ENCODE measurements at places on chromosomes 4 and X. TPM values are rescaled to one million over a fixed set of nuclear protein-coding genes. Genes with fewer than 3 reads are reported as not detected.

Gene OPHN1
- 7.6 TPM for total RNA-seq

Gene PIR
- total RNA-seq = 8.4 TPM

Gene ANKRD50
- total RNA-seq = 16.7 TPM

- DNase-seq = peak; percentile 39
Measured at GRCh38 chr4:155787113-155787710, 28.4 kb downstream of the GUCY1B1 start.

- peak; percentile 68 for DNase-seq
Measured at GRCh38 chrX:12978205-12979025, 3.5 kb downstream of the TMSB4X start.

DNA sequence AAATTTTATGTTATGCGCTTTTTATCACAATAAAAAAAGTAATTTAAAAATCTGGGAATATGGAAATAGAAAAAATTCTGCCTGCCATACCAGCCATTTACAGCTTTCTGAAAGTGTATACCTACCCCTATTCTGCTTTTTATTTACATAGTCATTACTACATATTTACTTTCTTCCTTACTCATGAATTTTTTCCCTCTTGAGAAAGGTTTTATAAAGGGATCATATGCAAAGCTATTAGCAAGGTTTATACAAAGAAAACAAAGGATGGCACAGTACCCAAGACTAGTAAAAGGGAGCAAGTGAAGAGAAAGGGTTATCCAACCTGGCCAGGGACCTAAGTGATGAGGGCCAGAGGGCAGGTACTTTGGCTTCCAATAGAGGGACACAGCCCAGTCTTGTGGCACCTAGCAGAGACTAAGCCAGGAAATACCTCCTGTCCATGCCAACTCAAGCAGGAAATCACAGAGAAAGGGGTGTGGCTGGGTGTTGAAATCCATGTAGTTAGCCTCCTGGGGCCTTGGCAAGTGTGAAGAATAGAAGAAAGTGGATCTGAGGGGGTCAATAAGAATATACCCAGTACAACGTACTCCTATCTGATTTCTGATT, 207.3 kb upstream of the VEGFC start:
- DNase-seq = no peak

DNA sequence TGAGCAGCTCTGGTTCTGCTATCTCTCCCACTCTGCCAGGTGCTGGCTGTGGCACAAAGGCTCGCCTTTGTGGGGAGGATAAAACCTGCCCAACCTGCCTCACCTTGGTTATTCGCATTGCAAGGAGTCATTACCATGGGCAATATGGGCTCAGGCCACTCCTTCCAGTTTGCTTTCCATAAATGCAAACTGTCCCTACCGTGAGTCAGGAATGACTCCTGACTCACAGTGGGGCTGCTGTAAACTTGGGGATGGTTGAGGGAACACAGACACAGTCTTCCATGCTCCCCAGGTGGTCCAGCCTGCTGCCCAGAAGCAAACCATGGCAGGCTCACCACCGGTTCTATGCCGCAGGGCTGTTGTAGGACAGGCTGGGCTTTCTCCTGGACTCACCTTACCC, 36.1 kb downstream of the COQ2 start:
- DNase-seq = peak; percentile 72
